M059J (cell line): ENCODE measurements at places on chromosomes 1 and 21. TPM values are rescaled to one million over a fixed set of nuclear protein-coding genes. Genes with fewer than 3 reads are reported as not detected.

DNA sequence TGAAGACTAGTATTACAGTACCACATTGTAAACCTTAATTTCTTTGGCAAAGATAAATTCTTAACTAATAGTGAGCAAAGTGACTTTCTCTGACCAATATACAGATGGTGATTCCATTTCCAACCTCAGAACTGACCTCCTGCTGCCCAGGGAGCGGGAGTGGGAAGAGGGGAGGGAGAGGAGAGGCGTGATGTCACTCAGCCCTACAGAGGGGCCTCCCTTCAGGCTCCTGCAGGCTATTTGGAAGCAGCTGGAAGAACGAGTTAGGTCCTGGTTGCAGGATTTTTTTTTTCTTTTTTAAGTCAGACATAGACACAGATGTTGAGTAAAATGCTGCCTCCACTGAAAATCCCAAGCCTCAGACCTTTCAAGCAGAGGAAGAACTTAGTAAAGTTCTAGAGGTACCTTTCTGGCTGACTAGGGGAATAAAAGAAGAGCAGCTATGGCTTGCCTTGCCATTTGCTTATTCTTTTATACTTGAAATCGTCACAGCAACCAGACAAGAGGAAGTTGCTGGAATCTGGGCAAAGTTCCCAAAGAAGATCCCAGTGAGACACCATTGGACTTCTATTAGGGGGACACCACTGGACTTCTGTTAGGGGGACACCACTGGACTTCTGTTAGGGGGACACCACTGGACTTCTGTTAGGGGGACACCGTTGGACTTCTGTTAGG is 54.5 kb downstream of the EXO1 start:
- peak; percentile 34 for DNase-seq

DNA sequence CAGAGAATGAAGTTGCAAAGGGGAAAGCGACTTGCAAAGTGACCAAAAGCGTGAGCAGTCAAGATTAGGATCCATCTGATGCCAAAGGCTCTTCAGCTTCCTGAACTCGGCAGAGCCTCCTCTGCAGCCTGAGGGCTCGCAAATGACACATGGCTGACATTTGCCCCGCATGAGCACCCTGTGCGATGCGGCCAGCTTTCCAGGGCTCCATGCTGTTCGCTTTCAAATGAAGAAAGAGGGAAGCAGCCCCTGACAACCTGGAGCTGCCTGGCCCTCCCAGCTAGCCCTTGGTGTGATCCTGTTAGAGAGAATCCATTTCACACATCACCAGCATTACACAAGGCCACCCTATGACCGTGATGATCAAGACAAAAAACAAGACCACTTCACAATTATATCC is 20.2 kb upstream of the FAM131C start:
- no peak for DNase-seq

- no peak for DNase-seq
Observed at GRCh38 chr1:1199961-1200875, 6.2 kb downstream of the TNFRSF18 start.

GRCh38 chr1:245332085-245332484 is 177.3 kb downstream of the KIF26B start:
- no peak for DNase-seq

DNA sequence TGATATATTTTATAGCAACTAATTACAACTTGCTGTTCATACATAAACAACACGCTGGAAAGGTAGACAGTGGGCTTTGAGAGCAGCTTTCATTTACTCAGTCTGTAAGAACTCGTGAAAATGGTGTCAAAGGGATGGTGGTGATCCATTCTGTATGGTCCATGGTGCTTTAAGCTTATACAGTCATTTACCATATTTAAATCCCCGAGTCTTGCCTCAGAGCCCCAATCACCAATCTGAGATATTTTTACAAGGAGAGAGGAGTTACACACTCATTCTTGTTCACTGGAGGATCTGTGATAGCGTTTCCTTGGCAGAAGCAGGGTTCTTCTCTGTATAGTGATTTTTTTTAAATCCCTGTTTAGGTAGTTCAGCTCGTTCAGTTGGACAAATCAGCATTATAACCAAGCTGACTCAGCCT is 694.6 kb downstream of the USP25 start:
- DNase-seq, result peak; percentile 58

DNA sequence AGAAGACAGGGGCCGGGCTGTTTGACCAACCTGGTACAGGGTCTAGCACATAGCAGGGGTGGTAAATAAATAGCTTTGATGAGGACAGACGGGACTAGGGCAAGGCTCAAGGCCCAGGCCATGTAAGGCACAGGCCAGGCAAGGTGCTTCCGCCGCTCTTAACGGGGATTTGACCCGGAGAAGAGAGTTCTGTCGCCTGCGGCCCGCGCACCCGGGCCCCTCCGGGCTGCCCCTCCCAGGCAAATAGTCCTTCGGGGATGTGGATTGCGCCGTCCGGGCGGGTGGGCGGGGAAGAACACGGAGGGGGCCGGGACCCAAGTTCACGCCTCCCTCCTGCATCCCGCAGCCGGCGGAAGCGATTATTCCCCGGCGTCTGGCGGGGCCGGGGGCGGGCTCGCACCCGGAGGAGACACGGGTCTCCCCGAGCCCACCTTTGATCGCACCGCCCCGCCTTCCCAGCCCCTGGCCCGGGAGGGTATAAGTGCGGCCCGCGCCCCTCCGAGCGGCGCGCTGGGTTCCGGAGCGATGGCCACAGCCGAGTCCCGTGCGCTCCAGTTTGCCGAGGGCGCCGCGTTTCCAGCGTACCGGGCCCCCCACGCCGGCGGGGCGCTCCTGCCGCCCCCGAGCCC is at the start of gene MIXL1:
TSS of gene MIXL1 (plus strand) at position 508 of the 629 bp plus-strand sequence. CDS start at position 526, 18 bp downstream.
- DNase-seq, result no peak

- no peak for DNase-seq
Observed at GRCh38 chr1:184793967-184794366, 39.3 kb upstream of the EDEM3 start.

GRCh38 chr1:94727846-94728715 is 92.1 kb upstream of the SLC44A3 start:
- DNase-seq, result peak; percentile 97

The EFNA3 gene
- total RNA-seq, result 0.59 and 2.9 TPM in 2 replicates

The DTL gene
- 57.9 and 65.8 TPM in 2 replicates for total RNA-seq

The PTGS2 gene
- 29.4 and 29.9 TPM in 2 replicates for total RNA-seq

The LCE1A gene
- not detected in 2 replicates for total RNA-seq

The VWA5B1 gene
- total RNA-seq, result not detected in 2 replicates
